ENCODE measurements at places on chromosomes 16 and 17. TPM values are rescaled to one million over a fixed set of nuclear protein-coding genes. Genes with fewer than 3 reads are reported as not detected.

DNA sequence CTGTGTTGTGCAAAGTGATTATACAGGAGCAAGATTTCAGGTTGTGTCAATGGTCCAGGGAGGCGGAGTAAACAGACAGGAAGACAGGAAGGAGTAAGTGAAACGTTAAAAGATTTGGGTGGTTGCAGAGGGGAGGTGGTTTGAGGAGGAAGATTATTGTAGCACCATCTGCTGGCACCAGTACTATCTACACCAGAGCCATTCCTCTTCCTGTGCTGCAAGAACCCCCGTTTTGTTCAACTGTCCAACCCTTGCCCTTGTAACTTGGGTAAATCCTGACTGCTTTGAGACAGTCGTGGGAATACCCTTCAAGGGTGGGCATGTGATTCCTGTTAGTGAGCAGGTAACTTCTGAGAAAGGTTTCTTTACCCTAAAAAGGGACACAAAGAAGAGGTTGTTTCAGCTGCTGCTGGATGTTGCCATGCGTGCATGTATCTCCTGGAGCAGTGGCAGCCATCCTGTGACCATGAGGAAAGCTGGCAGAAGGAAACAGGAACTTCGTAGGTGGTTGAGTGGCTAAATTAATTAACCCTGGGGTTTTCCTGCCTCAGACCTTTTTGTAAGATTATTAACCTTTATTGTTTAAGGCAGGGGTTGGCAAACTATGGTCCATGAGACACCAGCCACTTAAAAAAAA is 124.1 kb downstream of the PRKCA start:
- H3K36me3 ChIP-seq = no peaks in the 10 kb centered on the region
- no peak for DNase-seq
- H3K4me1 ChIP-seq = peaks cover 21% of the 10 kb centered on the region
- no peaks in the 10 kb centered on the region for H3K27me3 ChIP-seq
- H3K27ac ChIP-seq = no peak overlapping the region

DNA sequence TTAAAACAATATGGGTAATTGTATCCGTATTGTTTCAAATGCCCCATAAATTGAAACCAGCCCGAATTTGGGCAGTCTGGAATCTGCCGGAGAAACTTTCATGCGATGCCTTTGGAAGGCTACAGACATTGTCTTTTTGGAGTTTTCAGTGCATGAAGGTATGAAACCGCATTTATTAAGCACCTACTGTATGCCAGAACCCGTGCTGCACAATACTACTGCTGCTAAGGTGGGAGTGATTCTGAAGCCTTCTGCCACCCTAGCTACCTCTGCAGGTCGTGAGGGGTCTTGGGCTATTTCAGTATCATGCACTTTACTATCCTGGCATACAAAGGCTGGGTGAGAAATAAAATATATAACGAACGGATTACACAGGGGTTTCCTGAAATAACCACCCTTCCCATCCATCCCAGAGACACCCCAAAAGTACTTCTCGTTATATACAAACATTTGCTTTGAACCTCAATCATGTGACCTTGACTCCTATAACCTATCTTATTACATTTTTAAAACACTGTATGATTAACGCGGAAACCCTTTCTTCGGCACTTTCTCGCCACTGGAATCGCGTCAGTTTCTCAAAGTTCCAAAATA is 1.0 kb upstream of the MSI2 start:
- H3K27me3 ChIP-seq = no peaks in the 10 kb centered on the region
- peak overlapping the region; percentile 62 for H3K4me3 ChIP-seq
- peaks cover 8% of the 10 kb centered on the region for H3K4me1 ChIP-seq
- H3K27ac ChIP-seq = no peak overlapping the region

- peak overlapping the region; percentile 19 for H3K27ac ChIP-seq
- no peaks in the 10 kb centered on the region for H3K36me3 ChIP-seq
- DNase-seq = peak; percentile 91
- no peaks in the 10 kb centered on the region for H3K27me3 ChIP-seq
- H3K4me3 ChIP-seq = no peak overlapping the region
Observed at GRCh38 chr16:58409316-58409973, 17.2 kb downstream of the GINS3 start.

DNA sequence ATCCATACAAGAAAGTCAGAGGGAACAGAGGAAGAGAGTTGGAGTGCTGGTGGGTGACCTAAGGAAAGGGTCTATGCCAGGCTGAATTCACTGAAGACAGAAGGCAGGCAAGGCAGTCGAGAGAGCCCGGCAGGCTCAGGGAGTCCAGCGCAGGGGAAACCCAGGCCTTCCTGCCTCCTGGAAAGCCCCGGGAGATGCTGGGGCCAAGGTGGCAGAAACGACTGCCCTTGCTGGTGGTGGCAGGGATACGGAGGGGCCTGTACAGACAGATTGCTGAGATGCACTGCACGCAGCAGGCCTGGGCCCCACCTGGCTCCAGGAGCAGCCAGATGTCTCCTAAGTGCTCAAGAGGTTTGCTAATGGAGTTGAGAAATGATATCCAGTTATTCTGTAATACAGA is 59.8 kb downstream of the GTF3C1 start:
- no peak overlapping the region for H3K4me3 ChIP-seq
- peaks cover 62% of the 10 kb centered on the region for H3K36me3 ChIP-seq
- peaks cover 16% of the 10 kb centered on the region for H3K4me1 ChIP-seq
- H3K27me3 ChIP-seq = no peaks in the 10 kb centered on the region
- no peak for DNase-seq
- no peak overlapping the region for H3K27ac ChIP-seq

GRCh38 chr16:57788252-57788841 is 13.9 kb downstream of the KIFC3 start:
- H3K27ac ChIP-seq = no peak overlapping the region
- DNase-seq = no peak
- no peak overlapping the region for H3K4me3 ChIP-seq
- peaks cover 4% of the 10 kb centered on the region for H3K4me1 ChIP-seq
- no peaks in the 10 kb centered on the region for H3K27me3 ChIP-seq

The C16orf46 gene
- 1.8 TPM for total RNA-seq

The PRDM7 gene
- total RNA-seq = not detected

The CD300LB gene
- total RNA-seq = not detected

The GOT2 gene
- total RNA-seq = 100 TPM

DNA sequence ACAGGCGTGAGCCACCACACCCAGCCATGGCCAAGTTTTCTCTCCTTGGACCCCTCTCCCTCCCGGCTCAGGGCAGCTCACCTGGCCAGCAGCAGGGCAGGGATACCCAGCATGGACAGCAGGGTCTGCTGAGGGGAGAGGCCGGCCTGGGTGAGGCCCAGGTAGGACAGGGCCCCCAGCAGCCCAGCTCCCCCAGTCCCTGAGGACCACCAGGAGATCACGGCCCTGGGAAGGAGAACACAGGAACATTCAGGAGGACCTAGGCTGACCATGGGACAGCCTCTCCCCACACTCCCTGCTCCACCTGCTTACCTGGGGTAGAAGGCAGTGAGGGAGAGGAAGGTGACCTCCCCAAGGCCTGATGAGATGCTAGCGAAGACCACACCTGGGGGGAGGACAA is 5.6 kb downstream of the CLN3 start:
- DNase-seq = no peak
- no peaks in the 10 kb centered on the region for H3K27me3 ChIP-seq
- no peak overlapping the region for H3K27ac ChIP-seq
- H3K4me3 ChIP-seq = no peak overlapping the region
- no peaks in the 10 kb centered on the region for H3K4me1 ChIP-seq
- no peaks in the 10 kb centered on the region for H3K36me3 ChIP-seq

The MYO15A gene
- 0.32 TPM for total RNA-seq

GRCh38 chr16:17270683-17271109 is 200.1 kb downstream of the XYLT1 start:
- no peak for DNase-seq
- no peaks in the 10 kb centered on the region for H3K27me3 ChIP-seq
- no peaks in the 10 kb centered on the region for H3K36me3 ChIP-seq
- no peak overlapping the region for H3K27ac ChIP-seq

The CNGB1 gene
- not detected for total RNA-seq

- DNase-seq = no peak
- H3K27me3 ChIP-seq = no peaks in the 10 kb centered on the region
- H3K4me1 ChIP-seq = no peaks in the 10 kb centered on the region
Observed at GRCh38 chr17:79211061-79211770, 136.6 kb downstream of the ENGASE start.

- no peaks in the 10 kb centered on the region for H3K36me3 ChIP-seq
- H3K4me1 ChIP-seq = no peaks in the 10 kb centered on the region
- no peak overlapping the region for H3K27ac ChIP-seq
Observed at GRCh38 chr16:29877266-29877961, 14.4 kb upstream of the CDIPT start.

- H3K27ac ChIP-seq = no peak overlapping the region
- H3K4me3 ChIP-seq = no peak overlapping the region
- no peaks in the 10 kb centered on the region for H3K27me3 ChIP-seq
- H3K4me1 ChIP-seq = peaks cover 19% of the 10 kb centered on the region
Observed at GRCh38 chr17:61255647-61256046, 144.0 kb upstream of the TBX2 start.

The ITPRIPL2 gene
- 49.4 TPM for total RNA-seq

The CXCL16 gene
- 3.2 TPM for total RNA-seq

DNA sequence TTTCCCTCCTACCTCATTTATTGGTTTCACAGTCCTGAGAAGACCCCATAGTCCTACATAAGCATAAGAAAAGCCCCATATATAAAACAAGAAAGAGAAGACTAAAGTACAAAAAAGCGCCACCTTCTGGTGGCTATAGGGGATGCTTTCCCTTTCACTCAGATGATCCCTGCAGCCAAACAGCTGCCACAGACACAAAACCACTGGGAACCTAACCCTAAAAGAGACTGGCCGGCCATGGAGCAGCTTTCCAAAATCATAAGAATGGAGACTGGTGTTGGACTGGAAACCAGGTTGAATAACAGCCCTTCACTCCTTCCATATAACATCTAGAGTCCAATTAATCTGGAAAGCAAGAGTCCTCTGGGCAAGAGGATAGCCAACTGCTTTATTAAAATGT is 11.4 kb downstream of the DYNC1LI2 start:
- peak overlapping the region; percentile 86 for H3K27ac ChIP-seq
- H3K27me3 ChIP-seq = no peaks in the 10 kb centered on the region
- no peak for DNase-seq

DNA sequence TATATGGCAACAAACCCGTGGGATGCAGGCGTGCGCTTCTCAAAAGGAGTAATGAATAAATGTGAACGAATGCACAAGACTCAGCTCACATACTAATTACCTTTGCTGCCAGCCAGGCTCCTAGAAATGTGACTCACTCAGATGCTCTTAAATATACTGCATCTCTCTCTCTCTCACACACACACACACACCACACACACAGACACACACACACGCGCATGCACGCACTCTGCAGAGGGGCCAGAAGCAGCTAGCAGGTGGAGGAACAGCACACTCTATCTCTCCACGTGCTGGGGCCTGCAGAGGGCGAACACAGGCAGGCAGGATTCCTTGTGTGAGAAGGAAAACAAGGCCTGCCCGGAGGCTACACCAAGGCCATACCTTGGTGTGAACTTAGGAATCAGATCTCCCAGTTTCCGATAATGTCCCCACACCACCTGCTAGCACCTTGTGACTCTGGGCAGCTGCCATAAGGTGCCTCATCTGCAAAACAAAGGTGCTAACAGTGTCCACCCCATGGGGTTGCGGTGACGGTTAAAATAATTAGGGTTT is 5.3 kb downstream of the GPRC5B start:
- H3K27me3 ChIP-seq = peaks cover 21% of the 10 kb centered on the region
- no peak overlapping the region for H3K27ac ChIP-seq
- H3K4me3 ChIP-seq = no peak overlapping the region
- H3K36me3 ChIP-seq = no peaks in the 10 kb centered on the region

DNA sequence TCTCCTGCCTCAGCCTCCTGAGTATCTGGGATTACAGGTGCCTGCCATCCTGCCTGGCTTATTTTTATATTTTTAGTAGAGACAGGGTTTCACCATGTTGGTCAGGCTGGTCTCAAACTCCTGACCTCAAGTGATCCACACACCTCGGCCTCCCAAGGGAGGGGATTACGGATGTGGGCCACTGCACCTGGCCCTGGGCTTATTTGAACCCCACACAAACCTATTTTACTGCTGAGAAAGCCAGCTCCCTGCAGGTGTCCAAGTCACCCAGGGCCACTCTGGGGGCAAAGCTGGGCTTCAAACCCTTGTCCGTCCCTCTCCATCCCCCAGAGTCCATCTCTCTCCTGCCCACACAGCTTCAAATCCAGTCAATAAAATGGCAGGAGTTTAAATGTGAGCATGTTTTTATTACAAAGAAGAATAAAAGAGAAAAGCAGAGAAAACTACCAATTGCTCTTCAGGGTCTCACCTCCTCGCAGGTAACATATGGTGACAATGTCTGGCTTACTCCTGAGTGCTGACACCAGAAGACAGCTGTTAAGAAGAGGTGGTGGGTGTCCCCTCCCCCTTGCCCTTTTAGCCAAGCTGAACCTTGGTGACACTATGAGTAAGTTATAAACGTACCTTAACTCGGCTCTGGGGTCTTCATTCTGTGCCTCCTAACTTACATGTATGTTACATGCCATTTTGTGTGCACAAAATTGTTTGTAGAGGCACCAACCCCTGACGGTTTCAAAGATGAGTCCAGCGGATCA is 45.4 kb downstream of the LAT start:
- no peak for DNase-seq
- no peaks in the 10 kb centered on the region for H3K36me3 ChIP-seq
- H3K4me3 ChIP-seq = no peak overlapping the region
- H3K4me1 ChIP-seq = peaks cover 15% of the 10 kb centered on the region

DNA sequence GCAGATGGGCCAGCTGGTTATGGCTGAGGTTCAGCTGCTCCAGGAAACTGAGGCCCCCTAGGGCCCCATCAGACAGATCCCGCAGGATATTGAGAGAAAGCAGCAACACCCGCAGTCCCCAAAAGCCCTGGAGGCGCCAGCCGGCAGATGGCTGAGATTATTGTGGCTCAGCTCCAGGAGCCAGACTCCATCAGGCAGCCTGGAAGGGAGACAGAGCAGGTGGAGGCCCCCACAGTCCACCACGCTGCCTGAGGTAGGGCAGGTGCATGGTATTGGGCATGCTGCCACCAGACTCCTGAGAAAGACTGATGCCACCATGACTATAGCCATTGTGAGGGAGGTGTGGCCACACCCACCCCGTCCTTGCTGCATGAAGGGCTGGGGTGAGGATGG is 9.5 kb upstream of the TMEM101 start:
- no peak for DNase-seq
- no peaks in the 10 kb centered on the region for H3K27me3 ChIP-seq
- H3K4me3 ChIP-seq = no peak overlapping the region
- no peaks in the 10 kb centered on the region for H3K4me1 ChIP-seq

GRCh38 chr16:24258791-24259190 is 2.7 kb downstream of the CACNG3 start:
- no peak overlapping the region for H3K27ac ChIP-seq
- no peaks in the 10 kb centered on the region for H3K36me3 ChIP-seq
- H3K4me3 ChIP-seq = no peak overlapping the region
- H3K27me3 ChIP-seq = no peaks in the 10 kb centered on the region

DNA sequence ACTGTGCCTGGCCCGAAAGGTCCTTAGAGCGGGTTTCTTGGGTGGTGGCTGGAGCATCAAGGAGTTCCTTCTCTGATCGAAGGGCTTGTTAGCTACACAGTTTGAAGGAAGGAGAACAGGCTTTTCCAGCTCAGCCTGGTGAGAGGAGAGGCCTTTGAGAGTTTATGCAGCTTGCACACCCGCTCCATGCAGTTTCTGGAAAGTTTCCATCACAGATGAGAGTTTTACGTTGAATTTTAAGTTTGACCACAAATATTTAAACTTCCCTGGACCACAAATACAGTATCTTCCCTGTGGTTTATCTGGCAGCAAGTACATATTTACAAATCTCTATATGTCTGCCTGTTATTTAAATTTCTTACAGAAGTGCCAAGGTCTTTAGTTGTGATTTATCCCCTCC is 56.8 kb downstream of the HIC1 start:
- no peaks in the 10 kb centered on the region for H3K27me3 ChIP-seq
- peak overlapping the region; percentile 2 for H3K27ac ChIP-seq
- peaks cover 13% of the 10 kb centered on the region for H3K4me1 ChIP-seq

The KRTAP4-5 gene
- not detected for total RNA-seq

- H3K4me1 ChIP-seq = peaks cover 16% of the 10 kb centered on the region
- H3K27me3 ChIP-seq = no peaks in the 10 kb centered on the region
- H3K36me3 ChIP-seq = no peaks in the 10 kb centered on the region
- DNase-seq = peak; percentile 38
Observed at GRCh38 chr17:64148017-64148631, 18.2 kb upstream of the ERN1 start.

The TMED6 gene
- total RNA-seq = 0.64 TPM

Data from astrocyte (in vitro differentiated cells and primary cell).